Nucleus accumbens (tissue), 56 donors: ENCODE measurements at places on chromosomes 16 and 17.

GRCh38 chr16:83989300-83989699, 21.3 kb downstream of the NECAB2 start:
- DNase-seq, result no peak

- DNase-seq, result no peak
Observed at GRCh38 chr17:69466451-69466850, 52.0 kb downstream of the MAP2K6 start.

DNA sequence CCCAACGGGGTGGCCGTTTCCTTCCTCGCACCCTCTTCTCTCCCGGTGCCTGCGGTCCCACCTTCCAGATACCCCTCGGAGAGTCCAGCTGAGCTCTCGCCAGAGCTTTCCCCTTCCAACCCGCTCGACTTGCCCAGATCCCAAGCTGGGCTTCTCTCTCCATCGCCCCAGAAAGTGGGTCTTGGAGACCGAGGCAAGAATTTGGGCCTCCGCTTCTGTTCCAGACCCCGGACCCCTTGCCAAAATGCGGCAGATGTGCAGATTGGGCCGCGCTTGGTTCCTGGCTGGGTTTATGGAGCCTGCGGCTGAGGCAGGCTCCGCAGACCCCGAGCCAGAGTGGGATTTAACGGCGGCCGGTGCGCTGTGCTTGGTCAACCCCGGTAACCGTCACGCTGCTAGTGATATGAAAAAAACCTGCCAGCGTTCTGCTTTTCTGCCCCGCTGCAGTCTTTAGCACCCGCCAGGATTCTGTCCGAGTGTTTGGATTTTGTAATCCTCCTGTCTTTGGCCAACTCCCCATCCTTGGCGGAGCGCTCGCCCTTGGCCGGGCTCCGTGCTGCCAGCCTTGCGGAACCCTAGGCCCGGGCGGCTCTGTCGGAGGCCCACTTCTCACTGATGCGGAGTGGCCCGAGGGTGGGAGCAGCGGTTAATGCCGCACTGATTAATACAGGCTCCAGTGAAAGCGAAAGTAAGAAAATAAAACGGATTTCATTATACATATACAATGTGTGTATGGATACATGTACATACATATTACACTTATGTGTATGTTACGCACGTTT, 754 bp upstream of the SLFN11 start:
- no peak for DNase-seq

- no peak for DNase-seq
Observed at GRCh38 chr16:1069154-1069553, 3.4 kb upstream of the SSTR5 start.

GRCh38 chr17:39651923-39652586, 13.1 kb upstream of the TCAP start:
- DNase-seq, result no peak

- no peak for DNase-seq
Observed at GRCh38 chr16:56930486-56931270, 1.3 kb upstream of the HERPUD1 start.

- DNase-seq, result no peak
Observed at GRCh38 chr16:14609716-14610115, 20.3 kb downstream of the PARN start.

DNA sequence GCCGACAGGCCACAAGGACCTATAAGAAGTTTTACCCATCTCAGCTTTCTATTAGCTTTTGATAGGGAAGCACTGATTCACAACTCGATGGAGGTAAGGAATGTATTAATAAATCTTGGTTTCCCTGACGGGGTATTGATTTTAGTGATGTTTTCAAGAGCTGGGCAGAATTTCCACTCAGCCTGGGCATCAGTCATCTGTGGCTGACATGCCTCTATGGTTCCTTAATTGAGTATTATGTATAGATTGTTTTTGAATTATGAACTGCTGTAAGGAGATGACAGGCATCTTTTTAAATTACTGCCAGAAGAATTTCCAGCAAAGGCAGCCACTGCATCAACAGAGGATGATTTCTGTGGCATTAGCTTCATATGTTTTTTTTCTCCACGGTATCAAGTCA, 128.6 kb downstream of the CPPED1 start:
- DNase-seq, result no peak
